ENCODE measurements at places on chromosomes 12 and 14.
A peak's percentile ranks its signal among the peaks of the same experiment; 100 is the strongest.

- DNase-seq = no peak
Observed at GRCh38 chr14:89137526-89138163, 279.4 kb downstream of the FOXN3 start.

DNA sequence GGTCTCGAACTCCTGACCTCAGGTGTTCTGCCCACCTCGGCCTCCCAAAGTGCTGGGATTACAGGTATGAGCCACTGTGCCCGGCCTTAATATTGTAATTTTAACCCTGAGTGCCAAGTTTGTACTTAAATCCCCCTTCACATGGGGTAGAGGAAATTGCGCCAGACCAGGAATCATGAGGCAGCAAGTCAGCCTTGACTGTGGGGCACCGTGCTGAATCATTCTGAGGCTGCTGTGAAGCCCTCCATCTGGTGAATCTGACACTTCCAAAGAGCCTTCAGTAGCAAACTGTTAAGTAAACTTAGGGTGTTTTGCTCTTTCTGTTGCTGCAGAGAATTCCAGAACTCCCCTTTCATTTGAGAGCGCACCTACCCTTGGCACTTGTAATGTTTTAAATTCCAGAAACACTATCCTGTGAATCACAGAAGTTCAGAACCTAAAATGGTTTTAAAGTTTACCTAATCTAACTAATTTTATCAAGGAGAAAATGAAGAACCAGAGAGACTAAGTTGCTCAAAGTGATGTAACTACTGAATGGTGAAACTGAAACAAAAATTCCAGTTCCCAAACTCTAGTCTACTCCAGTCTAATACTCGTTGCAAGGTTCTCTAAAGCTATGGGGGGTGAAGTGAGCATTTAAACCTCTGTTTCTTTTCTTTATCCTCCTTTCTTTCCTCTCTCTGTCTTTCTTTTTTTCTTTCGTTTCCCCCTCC, 7.5 kb downstream of the HEBP1 start:
- DNase-seq = no peak

GRCh38 chr14:65945327-65945726, 532.8 kb downstream of the FUT8 start:
- no peak for DNase-seq

DNA sequence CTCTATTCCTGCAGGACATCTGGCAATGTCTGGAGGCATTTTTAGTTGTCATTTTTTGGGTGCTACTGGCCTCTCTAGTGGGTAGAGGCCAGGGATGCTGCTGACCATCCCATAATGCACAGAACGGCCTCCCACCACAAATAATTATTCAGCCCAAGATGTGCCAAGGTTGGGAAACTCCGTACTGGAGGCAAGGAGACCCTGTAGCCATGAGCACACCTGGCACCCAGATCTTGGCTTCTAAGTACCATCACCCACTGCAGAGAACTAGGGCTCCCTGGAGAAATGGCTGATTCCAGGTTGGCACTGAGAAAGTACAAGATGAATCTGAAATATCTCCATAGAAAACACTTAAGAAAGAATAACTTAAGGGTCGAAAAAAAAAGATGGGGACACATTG, 81.7 kb downstream of the RBM19 start:
- no peak for DNase-seq

- DNase-seq = no peak
Observed at GRCh38 chr14:76644855-76645518, 116.3 kb upstream of the VASH1 start.

GRCh38 chr12:89373763-89374572, 21.7 kb upstream of the DUSP6 start:
- DNase-seq = no peak

DNA sequence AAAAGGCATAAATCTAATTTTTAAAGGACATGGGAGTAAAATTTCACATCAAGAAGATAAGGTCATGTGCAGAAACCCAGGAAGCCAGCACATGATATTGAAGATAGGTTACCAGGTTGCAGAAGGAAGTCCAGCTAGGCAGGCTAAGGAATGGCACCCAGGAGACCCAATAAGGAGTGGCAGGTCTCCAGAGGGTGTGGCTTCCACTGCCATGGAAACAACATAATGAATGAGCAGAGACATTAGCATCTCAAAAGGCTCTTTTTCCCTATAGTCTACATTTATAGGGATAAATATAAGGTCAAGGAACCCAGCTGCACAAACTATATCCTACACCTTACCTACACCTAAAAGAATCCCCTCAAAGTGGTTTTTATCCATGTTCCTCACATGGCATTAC, 275.9 kb downstream of the RPS29 start:
- no peak for DNase-seq

DNA sequence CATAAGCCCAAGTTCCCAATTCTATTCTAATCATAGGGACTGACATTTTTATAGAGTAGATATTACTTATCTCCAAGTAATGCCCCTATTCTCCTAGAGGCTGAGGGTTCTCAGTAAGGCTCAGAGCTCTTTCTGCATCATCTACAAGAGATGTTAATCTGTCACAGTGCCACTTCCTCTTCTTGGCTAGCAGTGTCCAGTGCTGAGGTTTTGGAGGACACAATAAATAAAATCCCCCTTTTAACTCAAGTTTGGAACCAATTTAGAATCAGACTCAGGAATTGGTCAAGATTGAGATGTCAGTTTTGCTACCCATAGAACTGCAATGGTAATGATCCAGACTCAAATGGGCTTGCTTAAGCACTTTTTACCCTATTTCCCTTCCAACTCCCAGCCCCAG, 154.1 kb upstream of the ARID2 start:
- DNase-seq = no peak

- DNase-seq = no peak
Observed at GRCh38 chr14:76769636-76770292, 8.5 kb downstream of the VASH1 start.

DNA sequence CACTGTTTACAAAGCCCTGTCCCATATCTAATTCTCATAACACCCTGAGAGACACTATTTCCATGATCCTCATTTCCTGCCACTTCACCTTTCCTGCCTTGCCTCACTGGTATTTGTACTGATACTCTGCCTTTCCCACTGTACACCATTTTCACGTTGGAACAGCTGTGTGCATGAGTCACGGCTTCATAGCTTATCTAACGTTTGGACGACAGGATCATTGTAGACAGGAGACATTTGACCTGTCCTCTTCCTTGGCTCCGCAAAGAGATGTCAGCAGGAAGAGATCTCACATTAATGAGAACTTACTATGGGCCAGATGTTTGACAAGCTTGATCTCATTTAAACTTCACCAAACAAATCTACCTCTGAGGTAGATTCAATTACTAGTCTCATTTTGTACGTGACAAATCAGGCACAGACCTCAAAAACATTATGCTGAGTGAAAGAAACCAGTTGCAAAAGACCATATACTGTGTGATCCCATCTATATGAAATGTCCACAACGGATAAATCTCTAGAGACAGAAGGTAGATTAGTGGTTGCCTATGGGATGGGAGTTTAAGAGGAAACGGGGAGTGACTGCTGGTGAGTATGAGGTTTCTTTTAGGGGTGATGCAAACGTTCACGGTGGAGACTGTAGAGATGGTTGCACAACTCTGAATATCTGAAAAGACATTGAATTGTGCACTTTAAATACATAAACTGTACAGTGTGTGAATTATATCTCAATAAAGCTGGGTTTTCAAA, 71.2 kb downstream of the KCNK13 start:
- DNase-seq = no peak

GRCh38 chr14:49381778-49382177, 204.4 kb downstream of the RPS29 start:
- no peak for DNase-seq

- DNase-seq = peak; percentile 52
Observed at GRCh38 chr14:58072288-58073071, 79.5 kb downstream of the ARMH4 start.

DNA sequence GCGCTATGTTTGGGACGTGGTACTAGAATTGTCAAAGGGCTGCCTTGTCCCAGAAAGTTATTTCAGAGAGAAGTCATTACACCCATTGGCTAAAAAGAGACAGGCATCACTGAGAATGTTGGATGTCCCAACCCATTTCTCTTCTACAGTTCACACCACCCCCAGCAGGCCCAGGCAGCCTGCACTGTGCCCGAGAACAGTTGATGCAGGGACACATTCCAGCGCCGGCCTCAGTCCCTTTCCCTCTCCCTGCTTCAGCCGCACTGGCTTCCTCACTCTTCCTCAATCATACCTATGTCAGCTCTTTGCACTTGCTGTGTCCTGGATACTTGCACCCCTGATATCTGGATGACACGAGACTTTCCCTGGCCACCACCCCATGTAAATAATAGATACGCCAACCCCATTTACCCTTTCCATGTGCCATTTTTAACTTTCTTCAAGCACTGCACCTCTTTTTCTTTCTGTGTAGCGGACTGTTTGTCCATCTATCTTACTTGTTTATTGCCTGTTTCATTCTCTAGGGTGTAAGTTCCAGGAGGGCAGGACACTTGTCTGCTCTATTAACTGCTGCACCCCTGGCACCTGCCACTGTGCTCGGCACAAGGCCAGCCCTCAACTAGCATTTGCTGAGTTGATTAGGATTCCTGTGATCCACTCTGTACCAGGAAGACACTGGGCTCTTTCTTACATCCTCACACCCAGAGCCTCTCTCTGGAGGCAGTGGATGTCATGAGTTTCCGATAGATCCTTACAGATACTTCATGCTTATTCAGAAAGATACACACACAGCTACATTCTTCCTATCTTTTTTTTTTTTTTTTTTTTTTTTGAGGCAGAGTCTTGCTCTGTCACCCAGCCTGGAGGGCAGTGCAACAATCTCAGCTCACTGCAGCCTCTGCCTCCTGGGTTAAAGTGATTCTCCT, 76.6 kb upstream of the CEP83 start:
- no peak for DNase-seq

- DNase-seq = no peak
Observed at GRCh38 chr12:49652921-49653520, 29.7 kb downstream of the PRPF40B start.

GRCh38 chr12:107541001-107541705, 144.4 kb upstream of the PWP1 start:
- DNase-seq = no peak

DNA sequence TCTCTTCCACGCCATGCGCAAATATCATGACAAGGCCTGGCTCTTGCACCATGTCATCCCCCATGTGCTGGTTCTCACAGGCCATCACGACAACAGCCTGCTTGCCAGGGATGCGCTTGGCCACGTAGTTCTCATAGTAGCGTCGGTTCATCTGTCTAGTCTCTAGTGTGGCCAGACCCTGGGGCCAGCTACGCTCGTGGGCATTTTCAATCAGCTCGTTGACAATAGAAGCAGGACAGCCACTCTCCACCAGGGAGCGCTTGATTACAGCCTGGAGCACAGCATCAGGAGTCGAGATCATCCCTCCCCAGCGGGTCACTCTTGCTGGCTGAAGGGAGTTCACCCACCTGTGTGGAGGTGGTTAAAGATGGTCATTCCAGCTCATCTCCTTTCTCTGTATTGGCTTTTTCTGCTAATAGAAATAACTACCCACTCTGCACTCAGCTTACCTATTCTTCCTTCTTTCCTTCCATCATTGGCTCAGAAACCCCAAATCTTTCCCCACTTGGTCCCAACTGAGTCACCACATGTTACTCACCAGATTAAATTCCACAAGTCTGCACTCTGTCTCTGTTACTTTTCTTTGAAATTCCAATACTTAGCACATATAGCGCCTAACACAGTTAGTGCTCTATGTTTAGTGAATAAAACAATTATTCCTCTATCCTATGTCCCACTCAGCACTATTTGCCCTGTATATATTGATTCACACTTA, 15.1 kb downstream of the RNF41 start:
- DNase-seq = no peak

DNA sequence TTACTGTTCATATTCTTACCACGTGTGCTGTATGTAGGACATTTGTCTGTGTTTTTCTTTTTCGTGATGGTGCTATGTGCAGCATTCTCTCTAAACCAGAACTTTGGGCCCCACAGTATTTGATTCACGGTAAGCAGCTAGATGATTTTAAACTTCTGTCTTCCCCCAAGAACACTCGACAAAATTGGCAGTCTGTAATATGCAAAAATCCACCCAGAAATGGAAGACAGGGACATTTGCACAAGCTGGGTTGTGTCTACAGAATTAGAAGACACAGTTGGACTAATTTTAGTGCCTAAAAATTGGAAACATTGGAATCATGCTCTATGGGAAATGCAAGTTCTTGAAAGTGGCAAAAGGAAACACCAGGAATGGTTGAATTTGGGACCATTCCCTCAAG, 24.1 kb upstream of the MED13L start:
- no peak for DNase-seq

GRCh38 chr12:49809381-49809905, 18.8 kb downstream of the NCKAP5L start:
- DNase-seq = no peak

GRCh38 chr12:123888989-123889388, 83.6 kb downstream of the CCDC92 start:
- DNase-seq = no peak

- no peak for DNase-seq
Observed at GRCh38 chr14:91398707-91399106, 18.9 kb downstream of the CCDC88C start.

- DNase-seq = no peak
Observed at GRCh38 chr14:35252451-35252868, 39.7 kb upstream of the PSMA6 start.

- no peak for DNase-seq
Observed at GRCh38 chr14:32367516-32367915, 38.4 kb downstream of the AKAP6 start.

- DNase-seq = no peak
Observed at GRCh38 chr14:22152903-22153302, 436.1 kb downstream of the DAD1 start.

DNA sequence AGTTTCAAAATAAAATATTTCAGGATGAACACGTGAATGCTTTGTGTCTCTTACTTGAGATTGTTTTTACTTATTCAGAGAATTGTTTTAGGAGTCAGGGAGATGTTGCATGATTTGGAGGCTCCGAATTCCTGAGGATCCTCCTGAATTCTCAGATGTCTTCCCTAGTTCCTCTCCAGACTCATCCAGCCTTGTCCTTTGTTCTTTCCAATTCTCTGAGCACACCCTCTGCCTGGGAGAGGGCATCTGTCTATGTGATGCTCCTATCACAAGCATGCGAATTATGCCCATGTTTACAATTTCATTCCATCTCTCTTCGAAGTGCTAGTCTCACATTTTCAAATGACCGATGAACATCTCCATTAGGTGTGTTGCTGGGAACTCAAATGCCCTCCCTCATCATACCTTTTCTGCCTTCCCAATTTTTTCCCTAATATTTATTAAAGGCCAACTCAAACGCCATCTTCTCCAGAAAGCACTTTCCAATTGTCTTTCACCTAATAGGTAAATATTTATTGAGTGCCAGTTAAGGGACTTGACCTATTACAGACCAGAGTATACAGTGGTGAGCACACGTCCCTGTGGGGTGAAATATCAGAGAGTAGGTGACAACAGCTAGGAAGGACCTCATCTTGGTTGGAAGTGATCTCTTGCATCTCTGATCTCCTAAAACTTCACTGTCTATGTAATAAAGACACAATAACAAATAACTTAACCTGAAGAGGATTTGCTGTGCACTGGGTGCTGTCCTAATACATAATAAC, 64.4 kb downstream of the ARF6 start:
- DNase-seq = no peak

DNA sequence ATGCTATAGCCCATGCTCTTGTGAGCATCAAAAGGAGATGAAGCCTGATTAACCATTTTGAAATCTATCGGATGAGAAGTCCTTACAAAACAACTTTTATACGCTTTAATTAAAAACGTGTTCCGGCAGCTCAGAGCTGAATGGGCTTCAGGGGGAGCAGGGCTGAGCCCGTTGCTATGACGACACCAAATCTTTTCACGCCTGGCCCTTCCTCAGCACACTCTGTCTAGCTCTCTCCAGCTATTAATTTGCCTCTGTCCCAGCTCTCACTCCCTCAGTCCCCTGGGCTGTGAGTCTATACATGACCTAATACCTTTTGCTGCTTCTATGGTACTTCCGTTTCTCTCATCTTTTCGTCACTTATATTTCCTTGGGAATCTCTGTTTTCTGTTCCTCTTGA, 15.8 kb downstream of the FOXA1 start:
- DNase-seq = no peak

Measured in naive thymus-derived CD8-positive, alpha-beta T cell (primary cell).